GM23248 (cell line): ENCODE measurements at places on chromosomes 16 and 17.

DNA sequence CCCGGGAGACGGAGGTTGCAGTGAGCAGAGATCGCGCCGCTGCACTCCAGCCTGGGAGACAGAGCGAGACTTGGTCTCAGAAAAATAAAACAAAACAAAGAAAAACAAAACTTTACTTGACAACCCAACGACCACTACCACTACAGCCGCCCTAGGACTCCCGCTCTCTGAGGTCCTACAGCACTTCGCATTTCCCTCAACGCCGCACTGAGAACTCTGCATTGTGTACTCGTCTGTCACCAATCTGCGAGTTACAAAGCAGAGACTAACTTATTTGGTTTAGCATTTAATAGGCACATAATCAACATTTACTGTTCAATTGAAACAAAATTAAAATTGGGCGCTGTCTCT is 479 bp upstream of the ZNF207 start:
- DNase-seq = peak; percentile 45

DNA sequence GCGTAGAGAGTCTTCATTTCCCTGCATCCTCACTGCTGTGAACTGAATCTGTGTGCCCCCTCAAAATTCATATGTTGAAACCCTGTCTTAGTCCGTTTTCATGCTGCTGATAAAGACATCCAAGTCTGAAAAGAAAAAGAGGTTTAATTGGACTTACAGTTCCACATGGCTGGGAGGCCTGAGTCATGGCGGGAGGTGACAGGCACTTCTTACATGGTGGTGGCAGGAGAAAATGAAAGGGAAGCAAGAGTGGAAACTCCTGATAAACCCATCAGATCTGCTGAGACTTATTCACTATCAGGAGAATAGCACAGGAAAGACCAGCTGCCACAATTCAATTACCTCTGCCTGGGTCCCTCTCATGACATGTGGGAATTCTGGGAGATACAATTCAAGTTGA is 3.1 kb upstream of the CCDC42 start:
- DNase-seq = no peak

- DNase-seq = no peak
Observed at GRCh38 chr17:38330941-38331411, 12.8 kb downstream of the GPR179 start.

DNA sequence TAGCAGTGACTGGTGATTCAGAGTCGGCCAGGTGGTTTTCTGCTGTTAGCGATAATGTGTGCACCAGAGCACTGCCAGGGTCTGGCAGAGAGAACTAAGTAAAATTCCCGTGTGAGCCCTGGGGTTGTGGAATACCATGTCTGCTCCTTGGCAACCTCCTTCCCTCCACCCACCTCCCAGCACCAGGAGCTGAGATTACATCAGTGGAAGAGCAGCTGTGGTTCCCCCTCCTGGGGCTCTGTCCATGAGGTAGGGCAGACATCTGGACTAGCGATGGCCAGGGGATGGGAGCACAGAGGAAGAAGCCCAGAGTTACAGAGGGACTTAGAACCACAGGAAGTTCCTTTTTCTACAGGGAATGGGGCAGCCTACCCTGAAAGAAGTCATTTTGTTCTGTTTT is 15.8 kb downstream of the CLEC10A start:
- DNase-seq = peak; percentile 19
